ENCODE measurements at places on chromosomes 2 and 18.

DNA sequence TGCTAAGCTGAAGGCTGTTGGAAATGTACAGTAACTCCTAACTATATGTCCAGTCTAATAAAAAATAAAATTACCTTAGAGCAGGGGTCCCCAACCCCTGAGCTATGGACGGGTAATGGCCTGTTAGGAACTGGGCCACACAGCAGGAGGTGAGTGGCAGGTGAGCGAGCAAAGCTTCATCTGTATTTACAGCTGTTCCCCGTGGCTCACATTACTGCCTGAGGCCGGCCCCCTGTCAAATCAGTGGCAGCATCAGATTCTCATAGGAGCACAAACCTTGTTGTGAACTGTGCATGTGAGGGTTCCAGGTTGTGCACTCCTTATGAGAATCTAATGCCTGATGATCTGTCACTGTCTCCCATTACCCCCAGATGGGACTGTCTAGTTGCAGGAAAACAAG is 73.1 kb upstream of the CXCR4 start:
- DNase-seq, result no peak

GRCh38 chr2:235925250-235925919 is 242.8 kb downstream of the GBX2 start:
- no peak for DNase-seq

- peak; percentile 13 for DNase-seq
Measured at GRCh38 chr18:22391407-22392345, 26.0 kb downstream of the CTAGE1 start.

DNA sequence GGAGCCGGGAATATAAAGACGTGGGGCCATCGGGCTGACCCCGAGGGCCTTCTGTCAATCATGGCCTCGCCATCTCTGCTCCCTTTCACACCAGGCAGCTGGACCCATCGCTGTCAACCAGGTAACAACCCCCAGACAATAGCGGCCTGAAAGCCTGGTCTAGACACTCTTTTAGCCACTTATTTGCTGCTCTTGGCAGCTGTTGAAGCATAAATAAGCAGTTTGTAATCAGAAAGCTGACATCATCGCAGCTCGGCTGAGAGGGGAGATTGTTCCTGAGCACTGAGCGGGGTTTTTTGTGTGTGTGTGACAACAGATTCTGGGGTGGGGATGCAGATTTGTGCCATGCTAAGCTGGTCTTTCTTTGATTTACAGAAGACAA is 423.6 kb upstream of the POU3F3 start:
- DNase-seq, result no peak

DNA sequence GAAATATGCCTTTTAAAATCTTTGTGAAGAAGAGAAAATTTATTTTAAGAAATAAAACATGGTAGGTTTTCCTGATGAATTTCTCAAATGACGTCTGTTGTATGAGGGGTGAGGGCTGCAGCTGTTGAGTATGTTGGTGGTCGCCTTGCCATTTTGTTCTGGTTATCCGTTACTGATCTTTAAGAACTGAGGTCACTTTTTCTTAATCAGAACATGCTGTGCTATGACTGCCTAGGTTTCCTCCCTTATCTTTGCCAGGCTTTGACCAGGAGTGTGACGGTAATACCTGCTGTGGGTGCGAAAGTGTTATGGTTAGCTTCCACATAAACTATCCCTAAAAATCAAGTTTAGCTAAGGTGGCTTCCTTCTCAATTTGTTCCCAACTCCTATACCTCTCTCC is 176.9 kb downstream of the DIS3L2 start:
- no peak for DNase-seq

- no peak for DNase-seq
Measured at GRCh38 chr18:41666231-41666630, 288.8 kb upstream of the PIK3C3 start.

GRCh38 chr2:35410431-35411061 is 945.0 kb upstream of the CRIM1 start:
- peak; percentile 42 for DNase-seq

DNA sequence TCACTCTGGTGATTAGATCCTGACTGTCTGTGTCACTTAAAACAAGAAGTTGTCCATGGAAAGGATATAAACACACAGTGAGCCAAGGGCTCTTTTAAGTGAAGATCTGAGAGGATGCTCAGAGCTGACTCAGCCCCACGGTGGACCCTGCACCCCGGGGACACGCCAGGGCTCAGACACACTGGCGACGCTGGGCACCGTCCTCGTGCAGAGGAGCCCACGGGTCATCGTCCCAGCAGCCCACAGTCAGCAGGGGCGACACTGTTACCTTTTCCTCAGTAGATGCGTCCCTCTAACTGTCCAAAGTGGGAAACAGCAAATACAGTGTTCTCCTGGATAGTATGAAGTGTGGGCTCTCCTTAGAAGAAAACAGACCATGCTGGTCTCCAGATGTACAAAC is 225.6 kb downstream of the HDAC4 start:
- DNase-seq, result no peak

- no peak for DNase-seq
Measured at GRCh38 chr2:25966531-25967270, 15.6 kb downstream of the KIF3C start.

DNA sequence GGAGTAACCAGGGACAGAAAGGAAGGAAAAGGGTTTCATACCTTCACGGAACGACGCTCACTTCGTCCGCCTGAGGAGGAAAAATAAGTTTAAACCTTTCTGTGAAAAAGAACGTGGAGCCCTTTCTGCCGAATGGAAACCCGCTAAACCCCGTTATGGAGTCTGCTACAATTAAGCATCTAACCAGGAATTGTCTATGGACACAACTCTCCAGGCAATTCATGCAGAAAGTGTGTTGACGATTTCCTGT is 528 bp upstream of the PPP4R3B start:
- DNase-seq, result no peak

GRCh38 chr2:238873841-238874240 is 26.0 kb downstream of the TWIST2 start:
- no peak for DNase-seq

DNA sequence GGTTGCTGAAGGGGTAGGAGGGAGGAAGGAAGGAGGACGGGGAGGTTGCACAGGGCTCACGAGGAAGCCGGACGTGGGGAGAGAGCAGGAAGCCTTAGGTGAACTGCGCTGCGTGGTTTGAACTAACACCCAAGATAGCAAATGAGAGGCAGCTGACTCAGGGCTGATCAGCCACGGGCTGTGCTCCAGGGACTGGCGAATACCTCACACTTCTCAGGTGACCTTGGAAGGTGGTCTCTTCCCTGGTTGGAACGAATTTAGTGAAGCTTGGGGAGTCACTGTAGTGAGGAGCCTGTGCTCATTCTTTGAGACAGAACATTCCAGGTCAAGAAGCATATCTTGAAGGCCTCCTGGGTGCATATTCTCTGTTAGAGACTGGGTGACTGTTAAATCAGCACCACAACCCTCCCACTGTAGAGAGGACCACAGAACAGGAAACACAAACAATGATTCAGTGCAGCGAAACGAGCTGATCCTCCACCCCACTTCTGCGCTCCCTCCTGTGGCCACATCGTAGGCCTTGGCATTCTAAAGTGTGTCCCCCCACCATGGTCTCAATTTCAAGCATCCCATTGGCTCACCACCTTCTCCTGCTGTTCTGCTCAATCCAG is 33.8 kb downstream of the TOGARAM2 start:
- DNase-seq, result no peak

- DNase-seq, result no peak
Measured at GRCh38 chr2:233479616-233480489, 86.7 kb downstream of the USP40 start.

DNA sequence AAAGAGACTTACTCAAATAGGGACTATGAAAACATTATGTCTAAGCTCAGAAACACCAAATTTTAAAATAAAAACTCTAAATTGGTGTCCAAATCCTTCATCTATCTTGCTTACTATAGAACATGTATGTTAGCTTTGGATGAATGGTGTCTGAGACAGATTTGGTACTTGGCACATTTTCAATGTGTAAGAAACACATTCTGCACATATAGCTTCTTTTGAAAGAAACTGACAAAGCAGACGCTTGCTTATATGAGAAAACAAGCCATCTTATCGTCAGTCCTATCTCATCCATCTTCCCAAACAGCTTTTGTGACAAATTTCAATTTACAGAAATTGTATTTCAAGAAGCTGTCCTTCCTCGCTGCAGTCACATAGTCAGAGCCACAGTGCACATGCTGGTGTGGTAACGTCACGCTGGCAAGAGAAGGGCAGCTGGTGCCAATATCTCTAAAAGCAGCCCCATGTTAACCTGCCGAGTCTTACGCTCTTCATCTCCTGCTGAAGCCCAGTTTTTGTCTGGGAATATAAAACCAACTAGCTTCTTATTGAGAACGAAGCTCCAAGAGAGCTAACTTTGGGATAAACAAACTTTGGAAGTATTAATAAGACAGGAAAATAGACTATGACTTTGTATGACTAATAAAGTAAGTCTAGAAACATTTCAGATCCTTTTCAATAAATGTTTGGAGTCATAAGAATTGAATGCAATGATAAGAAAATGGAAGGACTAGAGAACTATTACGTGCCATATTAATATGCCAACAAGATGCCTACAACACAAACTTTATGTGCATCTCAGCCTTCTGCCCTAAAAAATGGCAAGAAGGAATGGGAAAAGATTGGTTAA is 74.9 kb upstream of the TFCP2L1 start:
- no peak for DNase-seq

- no peak for DNase-seq
Measured at GRCh38 chr2:69989441-69990105, 28.1 kb upstream of the ASPRV1 start.

- no peak for DNase-seq
Measured at GRCh38 chr2:6554466-6554865, 311.2 kb downstream of the CMPK2 start.

- no peak for DNase-seq
Measured at GRCh38 chr2:121372721-121373353, 87.8 kb upstream of the TFCP2L1 start.

DNA sequence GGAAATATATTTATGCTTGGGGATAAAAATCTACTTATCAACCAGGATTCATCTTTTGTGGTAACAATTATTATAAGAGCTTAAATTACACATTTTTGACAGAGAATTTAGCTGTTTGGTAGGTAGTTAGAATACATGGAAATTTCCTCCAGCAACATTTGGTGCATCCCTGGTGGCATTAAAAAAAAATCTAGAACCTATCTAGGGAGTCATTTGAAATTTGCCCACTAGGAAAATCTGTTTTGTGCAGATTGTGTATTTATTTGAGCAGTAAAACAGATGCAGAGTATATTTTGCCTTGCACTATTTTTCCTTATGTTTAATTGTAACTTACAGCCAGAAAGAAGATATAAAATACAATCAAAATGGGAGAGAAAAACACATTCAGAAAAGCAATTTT is 208.4 kb upstream of the LRP1B start:
- no peak for DNase-seq

DNA sequence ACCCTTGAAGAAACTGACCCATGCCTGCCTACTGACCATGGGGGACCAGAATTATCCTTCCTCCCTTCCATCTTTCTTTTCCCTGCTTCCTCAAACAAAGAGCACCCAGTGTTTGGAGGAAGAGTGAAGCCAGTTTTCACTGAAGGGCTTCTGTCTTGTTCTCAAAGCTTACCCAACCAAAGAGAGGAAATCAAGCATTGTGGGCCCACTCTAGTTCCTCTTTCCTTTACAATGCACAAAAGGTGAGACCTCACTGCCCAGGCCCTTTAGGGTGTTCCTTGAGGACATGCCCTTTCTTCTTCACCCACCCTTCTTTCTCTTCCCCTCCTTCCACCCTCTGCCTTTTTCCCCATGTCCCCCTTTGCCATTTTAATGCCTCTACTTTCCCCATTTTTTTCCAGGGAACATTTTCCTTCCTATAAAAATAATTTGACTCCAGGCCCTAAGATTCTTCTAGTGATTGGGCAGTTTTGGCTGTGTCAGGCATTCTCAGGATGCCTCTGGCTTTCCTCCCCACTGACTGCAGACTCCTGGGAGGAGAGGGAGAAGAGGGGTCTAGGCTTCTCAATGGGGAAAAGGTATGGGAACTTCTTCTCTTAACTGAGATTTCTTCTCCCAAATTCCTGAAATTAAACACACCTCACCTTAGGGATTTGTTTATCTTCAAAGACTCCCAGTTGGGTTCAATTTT is 126.6 kb upstream of the RMDN2 start:
- DNase-seq, result no peak

GRCh38 chr2:56940054-56940453 is 756.3 kb downstream of the CCDC85A start:
- DNase-seq, result no peak

DNA sequence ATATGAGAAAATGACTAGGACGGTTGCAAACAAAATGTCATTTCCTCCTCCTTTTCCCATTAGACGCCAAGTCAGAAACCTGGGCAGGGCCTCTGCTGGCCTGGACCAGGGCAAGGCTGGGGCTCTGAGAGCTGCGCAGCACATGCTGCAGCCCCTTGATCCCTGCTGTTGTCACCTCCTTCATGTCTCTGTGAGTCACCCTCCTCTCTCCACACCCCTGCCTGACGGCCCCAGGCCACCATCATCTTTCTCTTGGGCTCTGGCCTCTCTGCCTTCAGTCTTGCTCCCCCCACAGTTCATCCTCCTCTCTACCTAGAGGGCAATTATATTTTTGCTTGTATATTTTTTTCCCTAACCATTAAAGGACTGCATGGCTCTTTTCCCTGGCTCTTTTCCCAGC is 10.0 kb downstream of the FLACC1 start:
- no peak for DNase-seq

DNA sequence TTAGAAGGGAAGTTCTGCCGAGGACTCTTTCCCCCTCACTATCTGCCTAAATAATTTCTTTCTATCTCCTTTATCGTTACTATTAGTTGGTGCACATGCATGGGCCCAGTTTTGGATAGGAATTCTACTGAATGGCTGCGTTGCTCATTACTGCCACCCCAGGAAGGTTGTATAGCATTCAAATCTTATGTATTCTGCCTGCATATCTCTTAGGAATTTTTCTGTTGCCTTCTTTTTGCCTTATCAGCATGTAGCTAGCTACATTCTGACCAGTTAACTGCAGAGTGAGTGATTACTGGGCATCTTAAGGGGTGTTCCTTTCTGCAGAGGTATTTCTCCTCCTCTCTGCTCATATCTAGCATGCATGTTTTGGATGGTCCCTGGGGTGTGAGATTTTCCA is 239.6 kb downstream of the TDRD15 start:
- no peak for DNase-seq

DNA sequence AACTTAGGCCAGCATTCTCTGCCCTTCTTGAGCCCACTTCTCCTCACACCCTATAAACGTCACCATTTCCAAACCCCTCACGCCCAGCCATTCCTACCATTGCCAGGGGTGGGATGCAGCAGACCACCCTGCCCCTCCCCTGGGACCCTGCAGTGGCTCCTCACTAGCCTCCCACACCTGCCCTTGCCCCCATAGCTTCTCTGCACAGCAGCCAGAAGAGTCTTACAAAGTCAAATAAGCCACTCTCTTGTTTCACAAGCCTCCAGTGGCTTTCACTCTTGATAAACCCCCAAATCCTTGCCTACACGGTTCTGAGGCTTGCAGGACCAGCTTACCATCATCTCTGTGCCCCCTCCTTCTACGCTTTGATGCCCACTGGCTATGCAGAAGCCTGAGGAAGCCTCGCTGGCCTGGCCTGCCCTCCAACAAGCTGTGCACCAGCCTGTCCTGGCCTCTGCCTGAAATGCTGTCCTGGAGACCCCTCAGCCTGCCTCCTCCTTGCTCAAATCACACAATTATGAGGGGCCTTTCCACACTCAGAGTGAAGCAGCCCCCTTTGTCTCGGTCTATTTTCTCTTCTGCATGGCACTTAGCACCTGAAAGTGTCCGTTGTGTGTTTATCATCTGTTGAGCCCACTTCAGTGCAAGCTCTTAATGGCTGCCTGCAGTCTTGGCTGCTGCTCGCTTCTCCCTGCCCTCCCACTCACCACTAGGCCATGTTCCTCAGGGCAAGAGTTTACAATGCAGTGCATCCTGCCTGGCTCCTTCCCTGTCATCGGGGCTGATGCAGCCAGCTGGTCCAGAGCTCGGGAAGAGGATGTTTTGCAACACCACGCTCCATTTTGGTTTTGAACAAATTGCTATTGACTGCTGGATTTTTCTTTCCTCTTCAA is 82.6 kb upstream of the RGPD5 start:
- DNase-seq, result no peak

Data from fibroblast of the conjunctiva (primary cell).